GM23338 (cell line): ENCODE measurements at places on chromosomes 2 and 18.
A peak's percentile ranks its signal among the peaks of the same experiment; 100 is the strongest.

- DNase-seq: peak; percentile 76
- no peaks in the 10 kb centered on the region for H3K27me3 ChIP-seq
- no peak overlapping the region for H3K27ac ChIP-seq
- H3K4me3 ChIP-seq: no peak overlapping the region
- H3K36me3 ChIP-seq: no peaks in the 10 kb centered on the region
- no peaks in the 10 kb centered on the region for H3K4me1 ChIP-seq
Observed at GRCh38 chr2:143513081-143513480, 383.9 kb downstream of the ARHGAP15 start.

- H3K27me3 ChIP-seq: 0 out of 2 replicates have a peak, but pooled peaks cover 9% of the 10 kb centered on the region
- no peak overlapping the region for H3K27ac ChIP-seq
- H3K4me1 ChIP-seq: peaks cover 36% of the 10 kb centered on the region
- DNase-seq: no peak
- no peaks in the 10 kb centered on the region; the same call in 1 of the 2 replicates for H3K36me3 ChIP-seq
Observed at GRCh38 chr2:119428488-119429224, 3.0 kb upstream of the TMEM37 start.

- H3K27ac ChIP-seq: no peak overlapping the region
- H3K27me3 ChIP-seq: no peaks in the 10 kb centered on the region
- DNase-seq: no peak
- H3K4me3 ChIP-seq: no peak overlapping the region
- H3K4me1 ChIP-seq: no peaks in the 10 kb centered on the region
- no peaks in the 10 kb centered on the region; the same call in 1 of the 2 replicates for H3K36me3 ChIP-seq
Observed at GRCh38 chr18:8416212-8417019, 192.8 kb upstream of the RAB12 start.

DNA sequence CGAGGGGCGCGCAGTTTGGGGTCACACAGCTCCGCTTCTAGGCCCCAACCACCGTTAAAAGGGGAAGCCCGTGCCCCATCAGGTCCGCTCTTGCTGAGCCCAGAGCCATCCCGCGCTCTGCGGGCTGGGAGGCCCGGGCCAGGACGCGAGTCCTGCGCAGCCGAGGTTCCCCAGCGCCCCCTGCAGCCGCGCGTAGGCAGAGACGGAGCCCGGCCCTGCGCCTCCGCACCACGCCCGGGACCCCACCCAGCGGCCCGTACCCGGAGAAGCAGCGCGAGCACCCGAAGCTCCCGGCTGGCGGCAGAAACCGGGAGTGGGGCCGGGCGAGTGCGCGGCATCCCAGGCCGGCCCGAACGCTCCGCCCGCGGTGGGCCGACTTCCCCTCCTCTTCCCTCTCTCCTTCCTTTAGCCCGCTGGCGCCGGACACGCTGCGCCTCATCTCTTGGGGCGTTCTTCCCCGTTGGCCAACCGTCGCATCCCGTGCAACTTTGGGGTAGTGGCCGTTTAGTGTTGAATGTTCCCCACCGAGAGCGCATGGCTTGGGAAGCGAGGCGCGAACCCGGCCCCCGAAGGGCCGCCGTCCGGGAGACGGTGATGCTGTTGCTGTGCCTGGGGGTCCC lies at the start of gene ITGA4:
ITGA4 (plus strand) TSS at position 266 of the 620 bp plus-strand sequence; CDS start at position 535, 269 bp downstream.
- H3K4me3 ChIP-seq: peak within 1 kb of the TSS; percentile 68
- H3K27ac ChIP-seq: no peak within 1 kb of the TSS
- H3K27me3 ChIP-seq: peaks cover 58% of the 10 kb centered on the region
- peak; percentile 90 for DNase-seq

DNA sequence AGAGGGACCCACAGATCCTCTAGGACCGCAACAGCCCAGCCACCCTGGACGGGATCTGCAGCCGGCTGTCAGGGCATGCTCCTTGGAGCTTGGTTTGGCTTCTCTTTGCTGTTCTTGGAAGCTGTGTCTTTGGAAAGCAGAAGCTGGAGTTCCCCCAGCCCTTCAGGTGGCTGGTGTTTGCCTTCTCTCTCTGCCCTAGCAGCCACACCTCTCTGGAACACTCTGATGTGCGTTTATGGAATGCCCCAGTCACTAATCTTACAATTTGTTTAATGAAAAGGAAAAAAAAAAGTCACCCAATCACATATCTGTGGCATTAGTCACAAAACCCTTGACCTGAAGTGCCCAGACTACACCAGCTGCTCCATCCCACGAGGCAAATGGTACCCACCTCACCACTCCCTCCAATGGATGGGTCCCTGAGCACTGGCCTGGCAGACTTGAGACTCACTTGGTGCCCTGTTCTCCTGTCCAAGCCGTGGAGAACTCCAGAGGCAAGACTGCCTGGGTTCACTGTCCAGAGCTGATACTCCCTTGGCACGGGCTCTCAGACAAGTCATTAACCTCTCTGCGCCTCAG lies 70.2 kb upstream of the DAPL1 start:
- no peaks in the 10 kb centered on the region for H3K4me1 ChIP-seq
- H3K36me3 ChIP-seq: no peaks in the 10 kb centered on the region
- DNase-seq: no peak
- no peak overlapping the region for H3K4me3 ChIP-seq

- no peak overlapping the region for H3K4me3 ChIP-seq
- no peaks in the 10 kb centered on the region for H3K36me3 ChIP-seq
- H3K4me1 ChIP-seq: no peaks in the 10 kb centered on the region
- no peak overlapping the region for H3K27ac ChIP-seq
- H3K27me3 ChIP-seq: no peaks in the 10 kb centered on the region
- no peak for DNase-seq
Observed at GRCh38 chr18:54931152-54931551, 28.1 kb downstream of the CCDC68 start.

GRCh38 chr2:212022966-212023365 lies 515.6 kb downstream of the ERBB4 start:
- no peaks in the 10 kb centered on the region for H3K27me3 ChIP-seq
- no peaks in the 10 kb centered on the region for H3K4me1 ChIP-seq
- DNase-seq: no peak
- H3K27ac ChIP-seq: no peak overlapping the region
- no peaks in the 10 kb centered on the region for H3K36me3 ChIP-seq
- H3K4me3 ChIP-seq: no peak overlapping the region

GRCh38 chr2:199772035-199772976 lies 78.7 kb downstream of the FTCDNL1 start:
- H3K4me1 ChIP-seq: no peaks in the 10 kb centered on the region
- no peaks in the 10 kb centered on the region for H3K36me3 ChIP-seq
- no peaks in the 10 kb centered on the region for H3K27me3 ChIP-seq
- no peak overlapping the region for H3K4me3 ChIP-seq
- H3K27ac ChIP-seq: no peak overlapping the region
- DNase-seq: no peak

- no peak for DNase-seq
- no peaks in the 10 kb centered on the region for H3K4me1 ChIP-seq
- H3K4me3 ChIP-seq: no peak overlapping the region
- no peaks in the 10 kb centered on the region for H3K27me3 ChIP-seq
- H3K36me3 ChIP-seq: 0 out of 2 replicates have a peak, but pooled peaks cover 4% of the 10 kb centered on the region
Observed at GRCh38 chr2:24448797-24449196, 42.3 kb upstream of the NCOA1 start.

- 0 out of 2 replicates have a peak, but pooled peaks cover 6% of the 10 kb centered on the region for H3K36me3 ChIP-seq
- DNase-seq: no peak
- no peaks in the 10 kb centered on the region for H3K27me3 ChIP-seq
- H3K4me1 ChIP-seq: peaks cover 4% of the 10 kb centered on the region
- no peak overlapping the region for H3K4me3 ChIP-seq
- no peak overlapping the region for H3K27ac ChIP-seq
Observed at GRCh38 chr2:173647681-173648311, 293.1 kb downstream of the CDCA7 start.

DNA sequence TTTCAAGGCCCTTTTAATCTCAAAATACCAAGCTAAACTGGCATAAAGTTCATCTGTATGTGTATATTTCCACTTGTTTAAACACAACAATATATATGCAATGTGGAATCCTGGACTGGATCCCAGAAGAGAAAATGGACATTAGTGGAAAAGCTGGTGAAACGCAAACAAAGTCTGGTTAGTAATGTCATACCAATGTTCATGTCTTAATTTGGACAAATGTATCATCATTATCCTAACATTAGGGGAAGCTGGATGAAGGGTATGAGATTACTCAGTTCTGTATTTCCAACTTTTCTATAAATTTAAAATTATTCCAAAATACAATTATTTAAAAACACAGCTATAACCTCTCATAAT lies 3.8 kb downstream of the SP3 start:
- 0 out of 2 replicates have a peak, but pooled peaks cover 5% of the 10 kb centered on the region for H3K36me3 ChIP-seq
- no peak for DNase-seq
- H3K4me1 ChIP-seq: peaks cover 13% of the 10 kb centered on the region
- H3K27ac ChIP-seq: no peak overlapping the region
- H3K27me3 ChIP-seq: no peaks in the 10 kb centered on the region

- H3K27ac ChIP-seq: no peak overlapping the region
- H3K4me3 ChIP-seq: peak overlapping the region; percentile 91
- DNase-seq: peak; percentile 92
- no peaks in the 10 kb centered on the region for H3K36me3 ChIP-seq
Observed at GRCh38 chr2:69306822-69307578, 80.0 kb downstream of the GFPT1 start.

DNA sequence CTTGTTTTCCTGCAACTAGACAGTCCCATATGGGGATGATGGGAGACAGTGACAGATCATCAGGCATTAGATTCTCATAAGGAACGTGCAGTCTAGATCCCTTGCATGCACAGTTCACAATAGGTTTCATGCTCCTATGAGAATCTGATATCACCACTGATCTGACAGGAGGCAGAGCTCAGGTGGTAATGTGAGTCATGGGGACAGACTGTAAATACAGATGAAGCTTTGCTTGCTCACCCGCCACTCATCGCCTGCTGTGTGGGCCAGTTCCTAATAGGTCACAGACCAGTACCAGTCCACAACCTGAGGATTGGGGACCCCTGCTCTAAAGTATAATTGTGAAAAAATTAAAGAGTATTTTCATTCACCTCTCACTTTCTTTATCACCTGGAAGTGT lies 23.6 kb upstream of the RAB1A start:
- no peaks in the 10 kb centered on the region for H3K27me3 ChIP-seq
- H3K27ac ChIP-seq: no peak overlapping the region
- no peak for DNase-seq
- no peaks in the 10 kb centered on the region for H3K4me1 ChIP-seq
- H3K36me3 ChIP-seq: no peaks in the 10 kb centered on the region; the same call in 1 of the 2 replicates

DNA sequence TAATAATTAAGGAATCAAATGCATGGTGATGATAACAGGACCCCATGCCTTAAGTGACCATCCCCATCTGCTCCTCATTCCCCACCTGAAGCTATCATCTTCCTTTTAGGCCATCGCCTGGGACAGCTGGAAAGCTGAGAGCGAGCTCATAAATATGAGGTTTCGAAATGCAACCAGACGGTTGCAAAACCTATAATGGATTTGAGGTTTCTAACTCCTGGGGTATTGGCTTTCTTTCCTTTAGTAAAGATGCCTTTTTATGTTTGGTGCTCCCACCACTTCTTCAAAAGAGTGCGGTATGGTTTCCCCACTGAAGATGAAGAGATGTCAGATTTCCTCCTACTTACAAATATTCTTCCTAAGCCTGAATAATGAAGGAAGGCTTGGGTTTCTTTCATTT lies 1589.5 kb upstream of the PIK3C3 start:
- H3K36me3 ChIP-seq: no peaks in the 10 kb centered on the region
- no peak for DNase-seq
- no peaks in the 10 kb centered on the region for H3K27me3 ChIP-seq
- no peaks in the 10 kb centered on the region for H3K4me1 ChIP-seq

GRCh38 chr2:204885747-204886146 lies 340.5 kb downstream of the PARD3B start:
- H3K27me3 ChIP-seq: no peaks in the 10 kb centered on the region
- H3K4me1 ChIP-seq: peaks cover 15% of the 10 kb centered on the region
- H3K27ac ChIP-seq: no peak overlapping the region
- peak; percentile 54 for DNase-seq

- no peak for DNase-seq
- peak overlapping the region; percentile 52; the same call in 1 of the 2 replicates for H3K27ac ChIP-seq
- H3K27me3 ChIP-seq: no peaks in the 10 kb centered on the region
- H3K36me3 ChIP-seq: peaks cover 47% of the 10 kb centered on the region
- H3K4me1 ChIP-seq: peaks cover 14% of the 10 kb centered on the region
Observed at GRCh38 chr2:42572297-42573081, 4.1 kb downstream of the MTA3 start.

GRCh38 chr18:50836521-50836957 lies 16.7 kb upstream of the MRO start:
- no peak for DNase-seq
- no peak overlapping the region for H3K27ac ChIP-seq
- H3K36me3 ChIP-seq: no peaks in the 10 kb centered on the region
- no peak overlapping the region for H3K4me3 ChIP-seq
- no peaks in the 10 kb centered on the region for H3K27me3 ChIP-seq

DNA sequence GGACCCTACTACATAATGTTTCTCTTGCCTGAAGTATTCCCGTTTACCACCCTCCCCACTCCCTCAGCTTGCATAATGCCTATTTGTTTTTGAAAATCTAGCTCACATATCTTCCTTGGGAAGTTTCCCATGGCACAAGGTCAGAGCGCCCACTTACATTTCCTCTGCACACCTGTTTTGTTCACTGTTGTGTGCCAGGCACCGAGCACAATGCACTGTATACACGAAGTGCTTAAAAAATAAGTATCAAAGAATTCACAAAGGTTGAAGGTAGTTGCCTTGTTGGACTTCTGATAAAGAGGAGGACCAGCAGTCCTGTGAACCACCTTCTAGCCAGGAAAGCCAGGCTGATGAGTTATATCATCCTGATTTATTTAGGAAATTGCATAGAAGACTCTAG lies 16.8 kb upstream of the RHOB start:
- H3K27me3 ChIP-seq: no peaks in the 10 kb centered on the region
- no peak for DNase-seq
- no peak overlapping the region for H3K27ac ChIP-seq
- no peaks in the 10 kb centered on the region for H3K4me1 ChIP-seq
- no peak overlapping the region for H3K4me3 ChIP-seq

GRCh38 chr2:181643151-181643550 lies 13.8 kb downstream of the CERKL start:
- H3K4me1 ChIP-seq: no peaks in the 10 kb centered on the region
- H3K27ac ChIP-seq: no peak overlapping the region
- no peak for DNase-seq
- no peaks in the 10 kb centered on the region for H3K36me3 ChIP-seq

GRCh38 chr18:10195529-10195928 lies 258.9 kb upstream of the APCDD1 start:
- no peaks in the 10 kb centered on the region for H3K36me3 ChIP-seq
- H3K4me1 ChIP-seq: no peaks in the 10 kb centered on the region
- H3K27me3 ChIP-seq: no peaks in the 10 kb centered on the region
- DNase-seq: no peak
- no peak overlapping the region for H3K4me3 ChIP-seq
- no peak overlapping the region for H3K27ac ChIP-seq

GRCh38 chr2:2061091-2061696 lies 269.9 kb downstream of the MYT1L start:
- H3K36me3 ChIP-seq: no peaks in the 10 kb centered on the region
- no peak overlapping the region for H3K4me3 ChIP-seq
- peaks cover 4% of the 10 kb centered on the region; the same call in 1 of the 2 replicates for H3K4me1 ChIP-seq
- H3K27me3 ChIP-seq: no peaks in the 10 kb centered on the region
- no peak for DNase-seq

GRCh38 chr18:64919971-64920570 lies 771.2 kb upstream of the LINC00305 start:
- H3K27me3 ChIP-seq: no peaks in the 10 kb centered on the region
- H3K36me3 ChIP-seq: no peaks in the 10 kb centered on the region
- H3K4me1 ChIP-seq: no peaks in the 10 kb centered on the region

- H3K27me3 ChIP-seq: no peaks in the 10 kb centered on the region
- no peak for DNase-seq
- no peaks in the 10 kb centered on the region for H3K4me1 ChIP-seq
- H3K36me3 ChIP-seq: no peaks in the 10 kb centered on the region; the same call in 1 of the 2 replicates
- H3K27ac ChIP-seq: no peak overlapping the region
- no peak overlapping the region for H3K4me3 ChIP-seq
Observed at GRCh38 chr2:106107509-106108131, 86.5 kb downstream of the UXS1 start.
